Epithelial cell of esophagus (primary cell): ENCODE measurements at places on chromosomes 1 and 21.
A peak's percentile ranks its signal among the peaks of the same experiment; 100 is the strongest.

DNA sequence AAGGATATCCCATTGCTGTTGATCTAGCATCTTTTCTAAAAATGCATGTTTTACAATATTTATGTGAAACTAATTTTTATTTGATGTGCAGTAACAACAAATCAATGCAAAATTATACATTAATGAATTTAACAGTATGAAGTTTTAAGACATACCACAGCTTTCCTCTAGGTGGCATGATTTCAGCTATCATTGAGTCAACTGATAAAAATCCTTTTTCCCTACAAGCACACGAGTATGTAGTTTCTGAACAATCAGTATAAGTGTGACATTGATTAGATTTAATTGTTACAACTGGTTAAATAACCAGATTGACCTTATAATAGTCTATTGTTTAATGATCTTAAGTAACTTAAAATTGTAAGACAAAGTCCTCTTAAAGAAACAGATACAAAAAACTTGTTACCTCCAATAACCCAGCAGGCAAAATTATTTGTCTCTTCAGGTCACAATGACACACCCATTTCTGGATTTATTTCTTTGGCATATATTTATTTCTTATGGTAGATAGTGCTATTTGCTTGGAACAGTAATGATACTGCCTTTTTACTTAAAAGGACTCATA, 5.8 kb upstream of the TGFB2 start:
- DNase-seq = peak; percentile 57

DNA sequence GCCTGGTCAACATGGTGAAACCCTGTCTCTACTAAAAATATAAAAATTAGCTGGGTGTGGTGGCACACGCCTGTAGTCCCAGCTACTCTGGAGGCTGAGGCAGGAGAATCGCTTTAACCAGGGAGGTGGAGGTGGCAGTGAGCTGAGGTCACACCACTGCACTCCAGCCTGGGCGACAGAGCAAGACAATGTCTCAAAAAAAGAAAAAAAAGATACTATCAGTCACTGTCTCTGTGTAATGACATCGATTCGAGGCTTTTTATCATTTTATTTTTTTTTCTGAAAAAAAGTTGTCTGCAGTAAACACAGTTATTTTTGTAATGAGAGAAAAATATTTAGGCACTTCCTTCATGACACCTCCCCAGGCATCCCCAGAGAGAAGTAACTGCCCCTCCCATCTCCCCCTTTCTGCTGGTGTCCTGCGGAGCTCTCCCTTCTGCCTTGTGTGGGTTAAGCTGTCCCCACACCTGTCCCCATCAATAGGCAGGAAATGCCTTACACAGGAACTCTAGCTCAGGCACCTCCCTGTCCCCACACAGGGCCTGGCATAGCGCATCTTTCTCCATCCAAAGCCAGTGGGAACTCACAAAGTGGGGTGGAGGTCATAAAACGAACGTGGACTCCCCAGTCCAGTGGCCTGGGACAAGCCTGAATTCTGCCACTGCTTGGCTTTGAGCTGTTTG, 132.0 kb downstream of the SYF2 start:
- no peak for DNase-seq

- peak; percentile 64 for DNase-seq
Observed at GRCh38 chr1:115506924-115507589, 134.7 kb upstream of the VANGL1 start.

- peak; percentile 24 for DNase-seq
Observed at GRCh38 chr1:90045853-90046563, 51.1 kb downstream of the ZNF326 start.

DNA sequence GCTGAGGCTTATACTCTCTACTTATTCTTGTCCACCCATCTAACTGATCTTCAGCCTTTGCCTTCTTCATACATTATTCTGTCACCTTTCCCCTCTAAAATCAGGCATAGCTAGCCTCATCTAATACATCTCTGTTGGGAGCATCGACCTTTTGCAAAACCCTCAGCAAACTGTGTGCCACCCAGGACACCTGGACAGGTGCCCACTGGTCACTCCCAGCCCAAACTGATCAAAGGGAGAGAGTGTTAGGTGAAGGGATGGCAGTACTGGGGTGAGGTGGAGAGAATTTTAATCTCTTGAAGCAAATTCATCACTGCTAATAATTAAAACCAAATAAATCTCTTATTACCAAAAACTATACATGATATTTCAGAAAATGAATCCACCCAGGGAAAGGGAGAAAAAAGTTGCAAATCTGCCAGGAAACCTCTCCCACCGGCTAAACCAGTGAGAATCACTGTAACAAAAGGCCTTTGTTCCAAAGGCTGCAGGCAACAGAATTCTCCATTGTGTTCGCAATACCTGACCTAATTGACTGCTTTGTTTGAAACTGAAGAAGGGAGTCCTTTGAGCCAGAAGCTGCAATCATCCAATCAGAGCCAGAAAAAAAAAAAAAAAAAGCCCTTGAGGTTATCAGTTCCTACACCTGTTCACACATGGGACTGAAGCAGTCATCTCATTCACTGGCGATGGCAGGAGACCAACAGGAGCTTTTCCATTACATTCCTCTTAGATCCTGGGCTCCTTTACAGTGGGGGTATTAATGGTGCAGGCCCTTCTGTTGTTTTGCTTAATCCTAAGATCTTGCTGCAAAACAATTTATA, 172.6 kb downstream of the APP start:
- DNase-seq = no peak

DNA sequence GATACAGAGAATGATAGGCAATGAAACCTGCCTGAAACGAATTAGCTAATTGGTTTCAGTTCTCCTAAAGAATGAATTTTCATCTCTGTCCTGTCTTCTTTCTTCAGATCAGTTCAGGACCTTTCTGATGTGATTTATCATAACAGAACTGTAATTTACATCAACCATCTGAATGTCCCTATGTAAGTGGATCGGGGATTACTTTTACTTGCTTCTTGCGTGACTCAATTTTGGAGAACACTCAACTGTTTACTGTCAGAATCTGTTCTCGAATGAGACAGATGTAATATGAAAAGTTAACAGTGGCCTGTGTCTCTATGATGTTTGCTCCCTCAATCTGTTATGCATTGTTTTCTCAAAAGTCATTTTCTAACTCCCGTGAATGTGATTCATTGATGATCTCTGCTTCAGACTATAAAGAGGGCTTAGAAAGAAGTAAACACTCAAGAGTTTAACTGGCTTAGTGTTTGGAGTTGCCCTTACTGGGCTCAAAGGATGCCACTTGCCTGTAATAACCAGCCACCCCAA, 111.0 kb downstream of the GABPA start:
- peak; percentile 36 for DNase-seq

DNA sequence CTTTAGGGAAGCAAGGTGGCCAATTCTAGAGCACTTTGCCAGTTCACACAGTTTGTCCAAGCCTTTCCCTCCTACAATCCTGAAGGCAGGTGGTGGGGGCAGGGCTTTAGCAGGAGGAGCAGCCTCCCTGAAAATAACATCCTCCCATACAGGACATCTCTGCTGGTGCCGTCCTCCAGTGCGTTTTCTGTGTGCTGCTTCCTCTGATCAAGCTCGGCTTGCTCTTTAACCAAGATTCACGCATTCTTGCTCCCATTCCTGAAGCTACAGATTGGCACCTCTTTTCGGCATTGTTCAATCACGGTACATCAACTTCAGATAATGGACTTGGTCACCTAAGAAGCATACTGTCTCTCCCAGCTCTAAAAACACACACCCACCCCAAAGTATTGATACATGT, 7.5 kb upstream of the DPT start:
- no peak for DNase-seq

DNA sequence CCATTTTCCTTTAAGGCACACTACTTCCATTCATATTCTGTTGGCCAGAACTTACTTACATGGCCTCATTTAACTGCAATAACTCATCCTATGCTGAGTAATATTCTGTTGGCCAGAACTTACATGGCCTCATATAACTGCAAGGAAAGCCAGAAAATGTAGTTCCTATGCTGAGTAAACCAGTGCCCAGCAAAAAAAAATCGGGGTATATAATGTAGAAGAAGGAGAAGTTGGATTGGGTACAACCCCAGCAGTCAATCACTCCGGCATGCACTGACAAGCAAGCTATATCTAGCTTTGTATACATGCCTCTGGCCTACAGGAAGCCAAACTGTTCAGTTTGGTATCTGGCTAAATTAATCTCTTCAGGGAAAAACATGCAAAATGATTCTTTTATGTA, 39.4 kb upstream of the PPIH start:
- DNase-seq = peak; percentile 73

DNA sequence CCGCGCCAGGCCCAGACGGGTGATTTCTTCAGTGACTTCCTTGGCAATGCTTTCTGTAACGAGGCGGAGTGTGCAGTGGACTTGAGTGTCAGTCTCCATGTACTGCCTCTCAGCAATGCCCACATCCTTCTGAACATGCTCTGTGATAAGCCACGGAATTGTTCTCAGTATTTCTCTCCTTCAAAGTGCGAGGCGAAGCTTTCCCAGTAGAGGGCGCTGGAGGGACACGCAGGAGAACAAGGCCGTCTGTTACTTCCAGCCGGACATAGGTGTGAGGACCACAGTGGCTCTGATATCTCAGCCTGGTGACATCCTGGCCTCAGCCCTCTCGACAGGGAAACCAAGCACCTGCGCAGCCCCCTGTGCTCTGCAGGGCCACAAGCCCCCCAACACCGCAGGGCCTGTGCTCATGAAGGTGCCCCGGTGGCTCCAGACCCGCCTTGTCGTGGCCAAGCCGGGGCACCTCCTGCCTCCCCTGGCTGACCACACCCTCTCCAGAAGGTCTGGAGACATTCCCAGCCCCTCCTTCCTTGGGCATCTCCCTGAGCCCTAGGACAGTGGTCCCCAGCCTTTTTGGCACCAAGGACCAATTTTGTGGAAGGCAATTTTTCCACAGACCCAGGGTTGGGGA, 46.1 kb upstream of the BACE2 start:
- peak; percentile 80 for DNase-seq

- DNase-seq = no peak
Observed at GRCh38 chr21:33108228-33108627, 38.3 kb downstream of the OLIG1 start.

DNA sequence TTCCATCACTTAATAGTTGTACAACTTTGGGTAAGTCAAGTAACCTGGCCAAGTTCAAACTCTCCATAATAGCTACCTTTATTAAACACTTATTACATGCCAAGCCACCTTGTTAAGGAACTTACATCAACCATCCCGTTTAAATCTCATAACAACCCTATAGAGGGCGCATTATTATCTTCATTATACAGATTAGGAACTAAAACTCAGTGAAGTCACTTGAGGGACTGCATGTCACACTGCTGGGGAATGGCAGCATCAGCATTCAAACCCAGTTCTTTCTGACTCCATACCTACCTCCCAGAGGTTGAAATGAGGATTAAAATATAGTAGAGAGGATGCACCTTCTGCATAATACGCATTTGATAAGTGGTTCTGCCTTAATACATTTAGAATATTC, 47.1 kb upstream of the PLA2G2C start:
- DNase-seq = peak; percentile 32
